Cerebellar nuclear complex (tissue), 1 donor: ENCODE measurements at places on chromosomes 5 and 9.

- DNase-seq: no peak
Observed at GRCh38 chr9:116861321-116861720, 174.2 kb downstream of the TRIM32 start.

GRCh38 chr5:76855961-76856360, 6.1 kb downstream of the S100Z start:
- DNase-seq: no peak

DNA sequence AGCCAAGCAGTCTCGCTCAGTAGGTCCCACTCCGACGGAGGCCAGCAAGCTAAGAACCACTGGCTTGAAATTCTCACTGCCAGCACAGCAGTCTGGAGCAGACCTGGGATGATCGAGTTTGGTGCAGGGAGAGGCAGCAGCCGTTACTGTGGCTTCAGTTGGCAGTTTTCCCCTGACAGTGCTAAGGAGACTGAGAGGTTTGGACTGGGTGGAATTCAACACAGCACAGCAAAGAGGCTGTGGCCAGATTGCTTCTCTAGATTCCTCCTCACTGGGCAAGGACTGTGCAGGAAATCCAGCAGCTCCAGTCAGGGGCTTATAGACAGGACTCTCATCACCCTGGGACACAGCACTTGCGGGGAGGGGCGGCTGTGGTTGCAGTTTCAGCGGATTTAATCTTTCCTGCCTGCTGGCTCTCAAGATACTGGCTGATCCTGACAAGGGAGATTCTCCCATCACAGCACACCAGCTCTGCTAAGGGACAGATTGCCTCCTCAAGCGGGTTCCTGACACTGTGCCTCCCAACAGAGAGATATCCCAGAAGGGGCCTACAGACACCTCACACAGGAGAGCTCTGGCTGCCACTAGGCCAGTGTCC, 122.1 kb downstream of the YIPF5 start:
- DNase-seq: no peak

GRCh38 chr9:107375001-107375400, 91.9 kb downstream of the RAD23B start:
- DNase-seq: no peak

GRCh38 chr5:164175083-164175482, 669.7 kb downstream of the MAT2B start:
- DNase-seq: no peak

DNA sequence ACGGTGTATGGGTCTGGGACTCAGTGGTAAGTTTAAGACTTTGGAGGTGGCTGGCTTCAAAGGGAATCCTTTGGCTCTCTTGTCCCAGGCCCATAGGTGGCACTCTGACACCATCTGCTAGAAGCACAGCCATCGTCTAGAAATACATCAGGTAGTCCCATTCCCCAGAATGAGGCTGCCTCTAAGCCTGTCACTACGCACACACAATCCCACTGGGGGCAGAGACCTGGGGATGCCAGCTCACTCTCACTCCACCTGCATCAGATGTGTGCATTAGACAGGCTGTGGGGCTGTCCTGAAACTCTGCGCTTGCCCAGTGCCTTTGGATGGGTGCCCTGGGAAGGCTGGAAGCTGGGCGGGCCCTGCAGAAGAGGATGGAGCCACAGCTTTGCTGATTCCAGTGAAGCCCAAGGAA, 127.5 kb upstream of the PANK3 start:
- peak; percentile 50 for DNase-seq

GRCh38 chr5:143717400-143717799, 94.6 kb upstream of the HMHB1 start:
- no peak for DNase-seq

- no peak for DNase-seq
Observed at GRCh38 chr5:132310141-132310834, 16.1 kb downstream of the SLC22A4 start.

GRCh38 chr9:111661150-111661801, at the start of gene GNG10:
Gene GNG10, plus strand, starts transcription at chr9:111661605. Its CDS starts 30 bp downstream, at chr9:111661635.
- no peak for DNase-seq

GRCh38 chr5:159104051-159104651, 4.4 kb upstream of the EBF1 start:
- no peak for DNase-seq

DNA sequence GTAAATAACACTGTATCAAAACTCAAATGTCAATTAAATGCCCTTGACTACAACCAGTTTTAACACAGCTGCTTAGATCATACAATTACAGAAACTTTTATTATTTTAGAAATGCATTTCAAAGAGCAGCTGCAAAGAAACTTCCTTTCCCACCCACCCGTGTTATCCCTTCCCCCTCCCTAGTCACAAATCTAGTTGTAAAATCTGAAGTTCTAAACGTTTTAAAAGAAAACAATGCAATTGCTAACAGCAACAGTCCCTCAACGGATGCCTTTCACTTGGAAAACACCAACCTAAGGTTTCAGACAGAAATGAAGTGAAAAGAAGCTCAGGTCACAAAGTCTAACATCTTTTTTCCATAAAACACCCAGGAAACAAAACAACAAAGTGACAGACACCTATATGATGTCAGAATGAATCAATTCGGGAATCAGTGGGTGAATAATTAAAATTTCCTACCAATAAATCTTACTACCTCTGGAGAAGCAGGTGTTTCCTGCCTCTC, 100.3 kb downstream of the FBXW11 start:
- no peak for DNase-seq

DNA sequence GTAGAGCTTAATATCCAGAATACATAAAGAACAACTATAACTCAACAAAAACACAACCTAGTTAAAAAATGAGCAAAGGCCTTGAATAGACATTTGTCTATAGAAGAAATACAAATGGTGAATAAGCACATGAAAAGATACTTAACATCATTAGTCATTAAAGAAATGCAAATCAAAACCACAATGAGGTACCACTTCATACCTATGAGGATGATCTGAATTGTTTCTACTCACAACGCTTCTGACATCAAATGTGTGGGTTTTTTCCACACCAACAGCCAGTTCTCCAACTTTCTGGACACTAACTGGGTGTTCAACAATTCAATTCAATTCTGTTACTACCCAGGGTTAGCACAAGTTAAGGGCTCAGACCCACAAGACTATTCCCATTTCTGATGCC, 22.0 kb downstream of the SREK1IP1 start:
- no peak for DNase-seq

DNA sequence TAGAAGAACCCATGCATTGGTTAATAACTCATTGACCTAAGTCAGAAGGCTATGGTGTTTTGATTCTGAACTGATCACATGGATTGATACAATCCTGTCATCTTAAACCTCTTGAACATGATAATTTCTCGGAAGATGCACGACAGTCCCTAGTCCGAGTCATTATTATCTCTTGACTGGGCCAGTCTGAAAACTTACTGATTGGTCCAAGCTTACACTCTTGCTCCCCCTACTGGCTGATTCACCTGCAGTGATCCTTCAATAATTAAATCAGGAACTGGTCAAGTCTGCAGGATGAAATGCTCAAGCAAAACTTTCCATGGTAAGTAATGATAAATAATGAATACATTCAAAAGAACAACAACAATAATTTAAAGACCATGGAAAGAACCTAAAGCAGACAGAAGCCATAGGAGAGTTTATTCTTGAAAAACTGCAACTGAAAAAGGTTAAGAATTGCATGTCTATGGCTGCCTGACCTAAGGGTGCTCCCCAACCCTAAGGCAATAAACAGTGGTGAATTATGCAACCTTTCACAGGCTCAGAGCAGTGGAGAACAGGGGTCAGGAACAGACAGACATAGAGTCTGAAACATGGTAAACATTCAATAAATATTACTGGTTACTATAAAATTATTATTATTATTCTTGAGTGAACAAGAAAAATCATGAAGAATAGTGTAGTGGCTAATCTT, 79.3 kb downstream of the BRINP1 start:
- no peak for DNase-seq

- DNase-seq: no peak
Observed at GRCh38 chr9:18429070-18429469, 44.9 kb upstream of the ADAMTSL1 start.

DNA sequence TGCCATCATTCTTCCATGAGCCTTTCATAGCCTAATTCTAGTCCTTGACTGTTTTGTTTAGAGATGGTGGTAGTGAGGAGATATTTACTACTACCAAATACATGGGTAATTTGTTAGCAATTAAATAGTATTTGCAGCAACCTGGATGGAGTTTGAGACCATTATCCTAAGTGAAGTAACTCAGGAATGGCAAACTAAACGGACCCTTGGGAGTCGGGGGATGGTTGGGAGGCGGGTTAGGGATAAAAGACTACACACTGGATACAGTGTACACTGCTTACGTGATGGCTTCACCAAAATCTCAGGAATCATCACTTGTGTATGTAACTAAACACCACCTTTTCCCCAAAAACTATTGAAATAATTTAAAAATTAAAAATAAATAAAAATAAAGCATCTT, 809.2 kb upstream of the ZNF608 start:
- DNase-seq: no peak

DNA sequence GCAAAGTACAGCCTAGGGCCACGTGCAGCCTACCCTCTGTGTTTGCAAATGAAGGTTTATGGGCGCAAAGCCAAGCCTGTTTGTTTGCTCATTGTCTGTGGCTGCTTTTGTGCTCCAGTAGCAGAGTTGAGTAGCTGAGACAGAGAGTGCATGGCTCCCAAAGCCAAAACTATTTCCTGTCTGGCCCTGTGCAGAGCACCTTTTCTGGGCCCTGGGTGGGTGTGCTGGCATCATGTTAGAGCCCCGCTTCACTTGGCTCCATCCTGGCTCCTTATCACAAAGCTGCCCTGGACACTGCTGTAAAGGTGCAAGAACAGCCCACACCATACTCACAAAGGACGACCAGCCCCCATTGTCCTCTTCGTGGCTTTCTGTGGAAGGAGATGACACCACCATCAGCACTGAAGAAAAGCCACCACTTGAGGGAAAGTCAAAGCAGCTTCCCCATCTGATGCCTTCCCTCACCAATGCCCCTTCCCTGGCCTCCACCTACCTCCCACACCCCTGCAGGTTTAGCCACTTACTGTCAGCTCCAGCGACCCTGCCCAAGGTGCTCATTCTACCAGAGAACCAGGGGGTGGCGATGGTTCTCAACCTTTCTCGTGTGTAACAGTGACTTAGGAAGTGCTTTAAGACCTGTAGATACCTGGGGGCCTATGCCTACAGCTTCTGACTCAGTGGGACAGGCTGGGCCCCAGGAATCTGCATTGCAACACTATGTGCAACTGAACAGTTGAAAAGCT, 23.4 kb downstream of the LCP2 start:
- DNase-seq: no peak

GRCh38 chr9:106771608-106772007, 91.4 kb upstream of the ZNF462 start:
- DNase-seq: no peak

DNA sequence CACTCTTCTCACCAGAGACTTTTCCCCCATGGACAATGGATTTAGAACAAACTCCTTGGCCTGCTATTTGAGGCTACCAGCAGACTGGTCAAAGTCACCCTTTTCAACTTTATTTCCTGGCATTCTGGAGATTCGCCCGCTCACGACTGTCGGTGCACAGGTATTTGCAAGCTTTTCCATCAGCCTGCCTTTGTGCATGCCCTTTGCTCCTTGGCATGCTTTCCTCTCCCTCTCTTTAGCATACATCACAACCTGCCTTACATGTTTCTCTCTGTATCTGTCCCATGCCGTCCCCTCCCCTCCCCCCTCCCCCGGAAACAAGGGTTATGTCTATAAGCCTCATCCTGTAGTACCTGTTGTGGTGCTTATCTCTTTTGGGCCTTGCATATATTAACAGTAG, 257.1 kb downstream of the AOPEP start:
- DNase-seq: no peak

GRCh38 chr9:128164307-128164885, 4.3 kb downstream of the BBLN start:
- DNase-seq: no peak

GRCh38 chr5:133226186-133226585, 174.4 kb downstream of the HSPA4 start:
- DNase-seq: no peak
